Stimulated activated CD8-positive, alpha-beta memory T cell treated with anti-CD3 and anti-CD28 coated beads, Interleukin-7, amount 100 ng/mL, for 4 hours (primary cell): ENCODE measurements at places on chromosomes 5 and 9.

- DNase-seq = no peak
Observed at GRCh38 chr5:80406980-80407734, 707 bp upstream of the ZFYVE16 start.

DNA sequence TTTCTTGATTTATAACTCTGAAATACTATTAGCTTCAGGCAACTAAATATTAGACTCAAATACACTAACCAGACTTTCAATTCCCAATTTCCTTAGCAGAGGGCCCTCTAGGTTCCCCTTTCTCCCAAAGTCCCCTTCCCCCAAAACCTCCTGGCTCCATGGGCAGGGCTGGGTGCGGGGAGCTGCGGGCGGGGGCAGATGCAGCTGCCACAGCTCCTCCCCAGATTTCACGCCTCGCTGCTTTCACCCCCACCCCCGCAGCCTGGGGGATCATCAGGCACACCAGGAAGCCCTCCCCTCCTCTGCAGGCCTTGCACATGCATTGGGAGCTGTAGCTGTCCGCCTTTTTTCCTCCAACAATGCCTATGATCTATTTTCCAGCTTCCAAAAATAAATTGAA is 82.8 kb upstream of the SPATA31C2 start:
- DNase-seq = no peak

DNA sequence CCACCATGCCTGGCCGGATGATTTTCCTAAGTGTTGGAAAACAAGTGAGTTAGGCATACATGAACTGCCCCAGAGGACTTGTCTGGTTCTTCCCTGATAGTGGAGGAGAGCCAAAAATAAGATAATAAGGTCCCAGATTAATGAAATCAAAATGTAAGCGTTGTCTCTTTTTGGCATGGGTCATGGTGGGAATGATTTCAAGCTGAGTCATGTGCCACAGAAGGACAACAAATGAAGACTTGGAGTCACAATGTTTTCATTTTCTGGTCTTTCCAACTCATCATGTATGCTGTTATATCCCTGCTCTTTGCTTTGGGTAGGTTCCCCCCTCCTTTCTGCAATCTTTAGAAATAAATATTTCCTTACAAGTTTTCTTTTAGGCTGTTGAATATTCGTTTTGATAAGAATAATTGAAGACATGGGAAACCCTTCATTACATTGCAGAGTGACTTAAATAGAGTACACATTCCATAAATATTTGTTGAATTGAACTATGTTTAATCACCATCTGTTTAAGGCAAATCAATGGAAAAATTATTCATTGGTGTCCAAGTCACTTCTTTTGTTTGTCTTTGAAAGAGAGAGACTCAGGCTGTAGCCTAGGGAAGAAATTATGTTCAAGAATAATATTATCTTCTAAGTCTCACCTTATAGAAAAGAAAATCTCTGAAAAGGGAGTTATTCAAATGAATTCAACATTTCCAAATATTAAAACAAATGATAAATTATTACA is 196.3 kb downstream of the CSNK1G3 start:
- no peak for DNase-seq

GRCh38 chr5:92409134-92409533 is 1026.0 kb upstream of the ARRDC3 start:
- DNase-seq = no peak

DNA sequence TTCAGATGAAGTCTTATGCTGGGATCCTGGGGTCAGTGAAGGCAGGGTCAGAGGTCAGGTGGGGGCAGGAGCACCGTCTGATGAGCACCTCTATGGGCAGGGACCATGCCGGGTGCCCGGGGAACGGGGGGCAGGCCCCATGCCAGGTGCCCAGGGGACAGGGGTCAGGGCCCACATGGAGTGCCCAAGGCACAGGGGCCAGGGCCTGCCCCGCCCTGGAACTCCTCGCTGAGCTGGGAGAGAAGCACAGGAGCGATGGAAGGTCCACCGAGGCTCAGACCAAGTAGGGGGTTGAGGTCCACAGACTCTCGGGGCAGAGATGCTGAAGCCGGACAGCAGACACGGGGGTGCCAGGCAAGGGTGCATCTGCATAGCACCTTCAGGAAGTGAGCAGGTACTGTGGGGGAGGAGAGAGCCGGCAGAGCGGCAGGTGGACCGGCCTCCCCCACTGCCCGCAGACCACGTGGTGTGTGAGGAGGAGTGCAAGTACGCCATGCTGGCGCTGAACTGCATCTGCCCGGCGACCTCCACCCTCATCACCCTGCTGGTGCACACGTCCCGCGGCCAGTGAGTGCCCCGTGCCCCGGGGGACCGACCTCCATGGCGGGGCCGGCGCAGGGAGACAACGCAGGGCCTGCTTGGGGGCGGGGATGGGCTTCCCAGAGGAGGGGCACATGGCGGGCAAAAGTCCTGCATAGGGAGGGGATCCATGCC is 67.7 kb downstream of the KCNT1 start:
- DNase-seq = no peak
